ENCODE measurements at places on chromosomes 12 and 14.

- DNase-seq, result no peak
Measured at GRCh38 chr14:65054471-65055085, 47.7 kb downstream of the MAX start.

- no peak for DNase-seq
Measured at GRCh38 chr14:22422238-22422637, 166.8 kb downstream of the DAD1 start.

- no peak for DNase-seq
Measured at GRCh38 chr14:68391311-68392014, 401.4 kb downstream of the ZFP36L1 start.

DNA sequence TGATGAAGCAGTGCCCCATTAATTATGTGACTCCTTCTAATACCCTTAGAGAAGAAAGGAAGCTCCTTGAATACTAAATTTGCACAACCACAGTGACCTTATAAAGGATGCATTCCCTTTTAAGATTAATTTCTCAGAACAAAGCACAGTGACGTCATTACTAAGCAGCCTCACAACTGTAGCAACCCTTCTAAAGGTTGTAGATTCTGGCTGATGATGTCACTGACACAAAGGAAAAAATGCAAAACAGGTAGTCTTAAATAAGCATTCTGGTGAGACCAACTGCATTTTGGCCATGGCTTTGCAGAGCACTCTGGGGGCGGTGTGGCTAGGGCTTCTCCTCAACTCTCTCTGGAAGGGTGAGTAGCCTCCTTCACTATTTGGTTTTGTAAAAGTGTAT is 38.4 kb upstream of the OR4E1 start:
- DNase-seq, result no peak

GRCh38 chr12:50232206-50232605 is 51.1 kb downstream of the LIMA1 start:
- no peak for DNase-seq

DNA sequence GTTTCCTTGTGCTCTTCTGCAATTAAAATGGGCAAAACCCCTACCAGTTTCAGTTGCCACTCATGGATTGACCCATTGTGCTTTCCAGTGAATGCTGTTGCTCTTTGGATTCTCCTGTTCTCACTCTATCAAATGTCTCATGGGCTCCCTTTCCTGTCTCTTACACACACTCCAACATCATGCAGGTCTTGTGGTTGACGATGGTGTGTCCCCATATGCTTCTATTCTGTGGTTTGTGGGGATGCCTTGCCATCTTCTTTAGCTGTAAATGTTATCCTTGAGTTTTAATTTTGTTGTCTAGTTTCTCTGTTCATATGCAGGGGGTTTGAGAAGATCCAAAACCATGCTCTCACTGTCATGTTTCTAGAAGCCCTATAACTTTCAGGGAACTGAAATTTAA is 31.9 kb upstream of the FBXO34 start:
- no peak for DNase-seq

GRCh38 chr12:53222806-53223261 is 9.2 kb downstream of the RARG start:
- DNase-seq, result no peak

DNA sequence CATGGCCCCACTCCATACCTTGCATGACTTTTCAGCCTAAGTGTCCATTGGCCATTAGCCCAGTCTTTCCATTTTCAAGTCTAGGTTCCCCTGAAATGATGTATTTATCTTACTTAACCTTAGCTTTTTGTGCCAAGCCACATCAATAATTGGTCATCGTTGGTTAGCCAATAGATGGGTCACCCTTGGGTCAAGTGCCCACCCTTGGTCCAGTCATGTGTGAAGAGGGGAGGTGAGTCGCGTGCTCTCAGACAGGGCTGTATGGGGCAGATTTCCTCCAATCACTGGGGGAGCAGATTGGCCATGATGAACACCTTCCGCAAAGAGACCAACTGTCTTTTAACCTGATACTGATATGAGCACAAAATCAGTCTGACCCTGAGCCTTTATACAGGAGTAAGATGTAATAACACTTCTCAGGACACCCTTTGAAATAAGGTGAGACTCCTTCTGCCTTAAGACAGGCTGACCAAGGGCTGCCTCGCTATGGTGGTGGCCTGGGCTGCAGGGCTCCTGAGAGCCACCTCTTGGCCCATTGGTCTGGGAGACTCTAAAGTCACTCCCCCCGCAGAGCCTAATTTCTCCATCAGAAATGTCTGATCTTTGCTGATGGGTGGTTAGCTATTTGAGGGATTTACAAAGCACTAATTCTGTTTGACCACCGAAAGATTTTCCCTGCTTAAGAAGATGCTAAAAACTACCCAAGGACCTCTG is 143.2 kb downstream of the ZFP36L1 start:
- peak; percentile 13 for DNase-seq

DNA sequence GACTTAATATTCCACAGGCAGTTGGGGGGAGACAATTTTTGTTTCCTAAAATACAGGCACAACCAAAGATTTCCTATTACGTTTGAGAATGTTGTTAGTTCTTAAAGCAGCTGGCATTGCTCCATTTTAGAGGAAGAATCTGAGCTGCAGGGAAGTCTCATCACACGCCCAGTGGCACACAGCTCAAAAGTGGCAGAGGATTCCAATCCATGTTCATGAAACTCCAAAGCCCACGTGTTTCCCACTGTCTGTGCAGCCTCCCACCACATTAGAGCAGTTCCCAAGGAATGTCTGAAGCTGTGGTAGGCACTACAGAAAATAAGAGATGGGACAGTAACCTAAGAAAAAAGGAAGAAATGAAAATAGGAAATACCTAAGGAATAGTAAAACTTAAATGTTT is 6.1 kb upstream of the IL26 start:
- no peak for DNase-seq

- no peak for DNase-seq
Measured at GRCh38 chr12:64944966-64945365, 120.5 kb downstream of the TBC1D30 start.
